HepG2 (cell line): ENCODE measurements at places on chromosomes 4 and X.

GRCh38 chrX:68714856-68715255, 67.4 kb downstream of the STARD8 start:
- DNase-seq: no peak

DNA sequence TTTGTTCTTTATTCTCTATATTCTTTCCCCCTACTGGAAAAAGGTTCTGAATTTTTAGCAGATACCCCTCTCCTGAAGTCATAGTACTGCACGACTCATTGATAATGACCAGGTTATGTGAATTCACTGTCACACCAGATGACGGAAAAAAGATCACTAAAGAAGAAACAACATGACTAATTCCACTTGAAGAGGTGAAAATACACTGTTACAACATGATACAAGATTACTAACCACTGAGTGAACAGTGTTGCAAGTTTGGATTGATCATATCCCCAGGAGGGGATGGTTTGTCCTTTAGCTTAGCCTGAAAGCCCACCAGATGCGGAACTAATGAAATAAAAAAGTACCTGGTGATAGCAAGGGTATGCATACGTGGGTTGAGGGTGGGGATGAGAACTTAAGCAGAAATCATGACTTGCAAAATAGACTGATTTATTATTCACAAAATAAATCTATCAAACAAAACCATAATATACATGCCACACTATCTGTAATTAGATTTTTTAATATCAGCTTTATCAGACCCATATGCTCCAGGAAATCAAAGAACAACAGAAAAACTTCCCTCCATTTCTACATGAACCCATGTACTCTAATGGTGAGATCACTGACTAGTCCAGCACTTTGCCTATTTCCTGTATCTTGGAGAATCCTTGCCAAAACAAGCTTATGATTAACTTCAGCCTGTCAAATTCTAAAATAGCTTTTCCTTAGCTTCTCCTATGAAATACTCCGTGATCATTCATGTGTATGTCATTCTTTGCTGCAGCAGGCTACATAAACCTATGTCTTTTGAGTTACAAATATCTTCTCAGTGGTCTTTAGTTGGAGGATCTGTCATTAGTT, 257.4 kb upstream of the AGA start:
- no peak for DNase-seq

DNA sequence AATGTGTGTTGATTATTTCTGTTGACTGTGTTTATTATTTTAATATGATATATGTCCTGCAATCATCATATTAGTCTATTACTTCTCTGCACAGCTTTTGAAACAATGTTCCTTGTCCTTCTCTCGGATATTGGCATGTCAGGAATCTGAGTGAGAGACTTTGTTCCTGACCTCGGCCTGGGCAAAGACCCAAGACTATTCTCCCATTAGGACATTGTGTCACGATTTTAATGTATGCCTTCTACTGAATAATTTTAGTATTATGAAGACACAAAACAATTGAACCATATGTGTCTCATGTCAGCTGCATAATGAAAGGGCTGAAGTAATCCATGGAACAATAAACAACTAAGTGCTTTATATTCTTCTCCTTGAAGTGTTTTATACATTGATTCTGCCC, 580.8 kb upstream of the TENM3 start:
- DNase-seq: no peak

DNA sequence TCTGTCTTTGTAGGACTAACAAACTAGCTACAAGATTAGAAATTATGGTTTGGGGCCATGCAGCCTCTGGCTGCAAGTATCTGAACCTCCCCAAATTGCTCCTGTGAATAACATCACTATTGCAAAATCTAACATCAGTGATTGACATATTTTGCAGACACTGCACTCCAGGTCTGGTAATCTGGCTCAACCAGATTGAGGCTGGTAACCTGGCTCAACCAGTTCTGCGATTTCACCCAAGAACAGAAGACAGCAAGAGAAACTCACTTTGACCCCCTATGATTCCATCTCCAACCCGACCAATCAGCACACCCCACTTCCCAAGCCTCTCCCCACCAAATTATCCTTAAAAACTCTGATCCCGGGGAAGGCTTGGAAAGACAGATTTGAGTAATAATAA, 20.9 kb downstream of the SPIN3 start:
- no peak for DNase-seq

- DNase-seq: no peak
These were observed 8.3 kb downstream of the L1CAM start for GRCh38 chrX:153877571-153878261.

DNA sequence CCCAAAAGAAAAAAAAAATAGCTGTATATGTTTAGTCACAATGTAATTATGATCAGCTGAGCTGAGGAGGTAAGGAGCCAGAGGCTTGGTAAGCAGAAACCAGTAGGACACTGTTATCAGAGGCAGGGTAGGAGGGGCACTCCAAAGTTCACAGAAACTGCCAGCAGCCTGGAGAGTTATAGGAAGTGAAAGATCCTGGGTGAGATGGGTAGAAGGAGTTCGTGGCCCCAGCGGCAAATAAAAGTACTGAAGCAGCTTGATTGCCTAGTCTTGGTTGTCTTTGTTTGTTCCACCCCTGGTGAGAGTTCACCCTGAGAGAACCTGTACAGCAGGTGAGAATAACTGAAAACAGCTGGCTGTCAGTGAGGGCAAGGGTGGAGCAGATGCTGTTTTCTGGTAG, 340.8 kb downstream of the ADGRL3 start:
- peak; percentile 66 for DNase-seq

GRCh38 chrX:54442790-54443189, 2.6 kb downstream of the TSR2 start:
- no peak for DNase-seq

DNA sequence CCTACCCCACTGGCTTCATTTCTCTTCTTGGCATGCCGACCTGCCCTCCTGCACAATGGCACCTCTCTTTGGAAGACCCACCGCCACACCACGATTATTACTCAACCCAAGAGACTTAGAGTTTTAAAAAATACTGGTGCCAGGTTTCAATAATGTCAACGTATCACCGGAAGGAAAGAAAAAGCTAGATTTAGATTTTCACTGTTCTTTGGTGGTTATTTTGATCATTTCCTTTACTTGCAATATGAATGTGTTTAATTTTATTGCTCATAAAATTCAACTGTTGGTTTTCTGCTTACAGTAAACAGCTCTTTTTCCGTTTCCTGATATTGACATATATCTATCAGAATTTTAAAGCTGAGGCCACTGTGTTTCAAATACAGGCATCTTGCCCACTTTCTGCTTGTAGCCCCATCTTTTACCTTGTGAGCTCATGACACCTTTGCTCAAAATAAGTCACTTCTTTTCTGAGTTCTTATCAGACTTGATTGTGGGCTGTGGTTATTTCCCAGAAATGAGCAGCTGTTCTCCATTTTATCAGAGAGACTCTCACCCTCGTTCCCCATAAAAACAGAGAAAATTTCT, 439.1 kb downstream of the INPP4B start:
- no peak for DNase-seq

GRCh38 chr4:185955826-185956543, 113.0 kb upstream of the TLR3 start:
- no peak for DNase-seq

DNA sequence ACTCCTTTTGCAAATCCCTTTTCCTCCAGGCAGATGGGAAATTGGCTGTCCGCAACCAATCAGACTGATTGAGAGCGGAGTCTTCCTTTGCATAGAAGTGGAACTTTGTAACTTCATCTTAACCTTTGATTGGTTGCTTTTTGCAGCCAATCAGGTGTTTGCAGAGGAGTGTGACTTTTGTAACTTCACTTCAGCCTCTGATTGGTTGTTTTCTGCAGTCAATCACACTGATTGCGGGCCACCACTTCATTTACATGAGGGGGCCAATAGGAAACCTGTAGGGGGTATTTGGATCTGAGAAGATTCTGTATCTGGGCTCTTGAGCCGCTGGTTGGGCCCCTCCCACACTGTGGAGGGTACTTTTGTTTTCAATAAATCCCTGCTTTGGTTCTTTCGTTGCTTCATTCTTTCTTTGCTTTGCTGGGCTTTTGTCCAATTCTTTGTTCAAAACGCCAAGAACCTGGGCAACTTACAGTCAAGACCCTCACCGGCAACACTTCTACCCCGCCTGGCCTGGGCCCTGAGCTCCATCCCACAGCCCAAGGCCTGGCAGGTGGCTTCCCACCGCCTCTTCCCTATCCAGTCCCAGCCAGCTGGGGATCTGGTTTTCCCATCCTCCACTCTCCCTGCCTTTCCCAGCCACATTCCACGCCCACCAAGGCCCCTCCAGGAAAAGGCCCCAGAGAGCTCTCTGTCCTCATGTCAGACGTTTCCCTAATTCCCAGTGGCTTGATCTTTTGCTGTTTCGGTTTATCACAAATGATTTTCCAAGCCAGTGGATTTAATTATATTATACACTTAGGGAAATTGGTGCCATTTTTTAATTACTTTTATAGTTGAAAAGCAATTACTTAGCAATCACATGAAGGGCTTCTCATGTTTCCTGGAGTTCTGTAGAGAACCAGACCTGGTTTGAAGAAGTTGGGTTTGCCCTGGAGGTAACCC, 110.2 kb upstream of the STX18 start:
- DNase-seq: no peak

GRCh38 chr4:150079081-150079581, 886 bp downstream of the DCLK2 start:
- no peak for DNase-seq

- no peak for DNase-seq
These were observed 119.9 kb downstream of the EGF start for GRCh38 chr4:110032603-110033002.

GRCh38 chr4:189600718-189601435, 339.8 kb upstream of the FRG1 start:
- no peak for DNase-seq

DNA sequence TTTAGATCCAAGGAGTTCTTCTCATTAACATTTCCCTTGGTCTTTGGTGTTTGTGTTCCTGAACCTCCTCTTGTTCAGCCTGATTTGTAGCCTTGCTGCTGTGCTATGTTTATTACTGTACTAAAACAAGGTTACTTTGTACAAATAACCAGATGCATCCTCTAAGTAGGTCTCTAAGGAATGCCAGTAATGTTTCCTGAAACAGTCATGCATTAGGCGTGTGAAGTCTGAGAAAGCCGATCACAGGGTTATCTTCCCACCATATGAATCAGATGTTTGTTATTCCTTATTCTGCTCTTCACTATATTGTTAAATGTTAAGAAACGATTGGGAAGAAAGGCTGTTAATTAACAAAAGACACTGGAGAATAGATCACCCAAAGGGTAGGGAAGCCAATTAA, 66.9 kb downstream of the GALNTL6 start:
- no peak for DNase-seq

DNA sequence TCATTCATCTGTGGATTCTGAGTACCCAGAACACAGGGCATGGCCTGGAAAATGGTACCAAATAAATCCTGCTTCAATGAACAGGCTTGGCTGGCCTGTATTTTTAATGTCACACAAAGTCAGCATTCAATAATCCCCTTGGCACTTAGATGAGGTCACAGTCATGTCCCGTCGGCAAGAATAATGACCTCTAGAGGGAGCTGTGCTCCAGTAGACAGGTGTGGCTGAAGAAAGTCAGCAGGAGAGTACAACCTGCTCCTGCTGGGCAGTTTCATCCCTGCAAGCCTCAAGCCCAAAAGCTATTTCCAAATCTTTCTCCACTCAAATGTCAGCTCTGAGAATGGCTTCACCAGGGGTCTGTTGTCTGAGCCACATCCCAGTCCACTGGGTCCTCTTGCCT, 404.0 kb upstream of the F9 start:
- peak; percentile 12 for DNase-seq

DNA sequence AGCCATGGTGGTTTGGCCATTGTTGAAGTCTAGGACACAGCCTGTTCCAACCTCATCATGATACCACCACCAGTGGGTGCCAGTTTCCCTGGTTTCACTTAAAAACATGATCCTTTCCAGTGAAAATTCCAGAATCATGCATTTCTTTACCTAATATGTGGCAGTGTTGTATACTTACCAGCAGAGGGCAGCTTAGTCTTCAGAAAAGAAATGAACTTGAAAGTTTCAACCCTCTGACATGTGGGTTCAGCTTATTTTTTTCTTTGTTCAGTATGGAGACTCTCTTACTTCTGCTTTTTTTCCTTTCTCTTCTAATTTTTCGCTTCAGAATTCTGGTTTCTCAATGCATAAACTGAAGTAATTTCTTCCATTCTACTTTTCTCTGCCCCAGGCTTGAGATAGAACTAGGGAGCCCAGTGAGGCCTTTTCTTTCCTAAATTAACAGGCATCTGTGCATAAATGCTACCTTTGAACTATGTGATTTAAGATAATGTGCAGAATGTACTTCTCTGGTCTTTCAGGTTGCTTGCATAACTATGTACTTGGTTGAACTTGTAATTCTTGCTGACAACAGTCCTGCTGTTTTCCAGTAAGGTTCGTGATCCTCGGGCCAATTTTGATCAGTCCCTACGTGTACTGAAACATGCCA, 10.7 kb downstream of the LIAS start:
- peak; percentile 89 for DNase-seq

DNA sequence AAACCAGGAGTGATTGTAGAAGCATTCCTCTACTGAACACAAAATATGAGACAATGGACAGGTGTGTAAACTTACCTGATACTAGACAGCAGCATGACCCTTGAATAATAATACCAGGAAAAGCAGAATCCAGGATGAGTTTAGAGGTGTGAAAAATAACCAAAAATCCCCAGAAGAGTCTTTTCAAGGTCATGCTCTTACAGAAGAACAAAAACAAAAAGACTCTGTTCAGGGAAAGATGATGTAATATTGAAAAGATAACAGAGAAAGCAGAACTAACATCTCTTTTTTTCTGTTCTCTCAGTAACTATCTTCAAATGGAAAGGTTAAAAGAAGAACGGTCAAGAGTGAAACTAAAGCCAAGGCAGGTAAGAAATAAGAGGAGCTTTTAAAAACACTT, 14.0 kb upstream of the ARHGAP10 start:
- DNase-seq: no peak

DNA sequence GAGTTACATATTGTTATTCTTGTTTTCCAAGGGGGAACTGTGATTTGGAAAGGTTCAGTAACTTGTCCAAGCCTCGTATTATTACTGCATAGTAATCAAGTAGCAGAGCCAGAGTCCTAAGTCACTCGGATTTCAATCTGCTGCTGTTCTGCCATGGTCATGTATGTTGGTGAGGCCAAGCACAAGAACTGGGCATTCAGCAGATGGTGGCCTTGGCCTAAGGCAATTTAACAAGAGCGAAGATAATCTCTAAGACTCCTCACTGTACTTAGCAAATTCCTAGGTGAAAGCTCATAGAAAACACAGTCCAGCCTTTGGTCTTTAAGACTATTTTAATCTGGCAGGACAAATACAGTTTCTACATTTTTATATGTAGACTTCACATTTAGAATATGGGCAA, 64.8 kb downstream of the NDST3 start:
- DNase-seq: no peak

DNA sequence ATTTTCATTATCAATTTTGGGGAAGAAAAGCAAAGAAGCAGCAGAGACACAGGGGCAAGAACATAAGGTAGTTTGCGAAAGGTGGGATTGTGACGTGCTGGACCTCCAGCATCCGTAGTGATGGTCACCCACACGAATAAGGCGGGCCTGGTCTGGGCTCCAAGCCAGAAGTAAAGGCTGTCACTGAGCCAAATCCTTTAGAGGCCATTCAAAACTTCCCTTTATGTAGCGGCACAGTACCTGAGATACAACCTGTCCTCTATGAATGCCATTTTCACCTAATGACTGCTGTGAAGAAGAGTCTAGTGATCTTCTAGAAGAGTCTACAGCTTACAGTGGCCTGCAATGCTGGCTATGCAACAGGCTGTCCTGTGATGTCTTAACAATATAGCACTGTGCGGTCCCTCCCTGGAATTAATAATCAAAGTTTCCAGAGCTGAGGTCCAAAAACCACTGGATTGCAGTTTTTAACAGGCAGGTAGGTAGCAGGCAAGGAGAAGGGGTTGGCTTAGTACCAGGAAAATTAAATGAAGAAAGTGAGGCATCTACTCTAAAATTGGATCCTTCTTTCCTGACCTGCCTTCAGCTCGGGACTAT, 56.2 kb downstream of the TRIML1 start:
- no peak for DNase-seq
